Naive thymus-derived CD8-positive, alpha-beta T cell (primary cell): ENCODE measurements at places on chromosomes 6 and 20. TPM values are rescaled to one million over a fixed set of nuclear protein-coding genes. Genes with fewer than 3 reads are reported as not detected.

Gene EPPIN
- polyA plus RNA-seq: not detected

Gene CLIC5
- polyA plus RNA-seq: 0.42 TPM

Gene CST1
- polyA plus RNA-seq: not detected

Gene OPRL1
- polyA plus RNA-seq: 1.6 TPM

Gene PSORS1C2
- not detected for polyA plus RNA-seq

Gene SLC17A9
- 1.2 TPM for polyA plus RNA-seq

Gene ENPP1
- polyA plus RNA-seq: not detected

Gene CCN6
- polyA plus RNA-seq: 0.08 TPM

Gene DDRGK1
- 44.1 TPM for polyA plus RNA-seq

Gene ARFGEF3
- not detected for polyA plus RNA-seq
